Right forelimb (tissue), 1 donor: ENCODE measurements at places on chromosomes 12 and 14.
A peak's percentile ranks its signal among the peaks of the same experiment; 100 is the strongest.

- DNase-seq = no peak
These were observed 283.7 kb upstream of the PRKD1 start for GRCh38 chr14:30211326-30211725.

GRCh38 chr12:54390176-54390667 lies 5.7 kb upstream of the ZNF385A start:
- DNase-seq = no peak

DNA sequence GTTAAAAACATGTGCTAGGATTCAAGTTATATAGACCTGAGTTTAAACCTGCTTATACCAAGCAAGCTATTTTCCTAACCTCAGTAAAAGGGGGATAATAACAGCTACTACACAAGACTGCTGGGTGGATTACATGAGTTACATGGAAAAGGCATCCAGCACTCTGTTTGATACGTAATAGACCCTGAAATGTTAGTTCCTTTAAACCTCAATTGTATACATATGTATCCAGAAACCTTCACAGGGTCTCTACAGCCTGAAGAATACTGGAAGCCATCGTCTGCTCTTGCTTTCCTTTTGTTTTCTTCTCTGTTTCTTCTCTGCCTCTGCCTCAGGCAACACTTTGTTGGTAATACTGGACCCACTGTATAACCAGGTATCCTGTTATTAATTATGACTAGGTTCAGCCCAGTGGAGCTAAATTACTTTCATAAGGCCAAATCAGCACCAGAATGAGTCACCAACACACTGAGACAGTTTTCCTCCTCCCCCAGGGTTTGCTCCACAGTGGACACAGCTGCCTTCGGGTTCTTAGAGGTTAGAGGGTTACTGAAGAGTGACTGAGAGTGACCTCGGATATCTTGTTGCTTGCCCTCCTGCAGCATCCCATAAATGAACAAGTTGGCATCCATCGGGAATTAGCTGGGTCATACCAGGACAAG lies 127.1 kb downstream of the CAPZA3 start:
- DNase-seq = no peak

- DNase-seq = no peak
These were observed 151.4 kb upstream of the AVPR1A start for GRCh38 chr12:63302269-63302940.

DNA sequence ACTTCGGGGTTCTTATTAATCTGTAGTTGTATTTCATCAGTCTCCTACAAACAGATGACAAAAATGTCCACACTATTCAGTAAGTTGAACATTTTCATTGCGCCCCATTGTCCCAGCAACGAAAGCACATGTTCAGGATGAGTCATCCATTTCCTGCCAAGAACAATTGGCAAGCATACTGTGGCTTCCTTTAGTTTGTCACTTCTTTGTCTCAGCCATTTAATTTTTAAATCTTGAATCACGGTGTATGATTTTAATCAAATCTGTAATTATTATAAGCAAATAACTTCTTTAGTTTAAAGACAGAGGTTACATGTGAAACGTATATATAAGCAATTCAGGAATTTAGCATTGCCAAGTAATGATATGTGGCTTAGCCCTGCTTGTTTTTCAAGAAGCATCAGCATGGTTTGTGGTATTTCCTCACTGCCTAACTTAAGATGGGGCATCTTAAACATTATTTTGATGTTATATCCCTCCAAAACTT lies 211.3 kb upstream of the KRR1 start:
- no peak for DNase-seq

- no peak for DNase-seq
These were observed 850.3 kb upstream of the FOXG1 start for GRCh38 chr14:27916326-27916725.

DNA sequence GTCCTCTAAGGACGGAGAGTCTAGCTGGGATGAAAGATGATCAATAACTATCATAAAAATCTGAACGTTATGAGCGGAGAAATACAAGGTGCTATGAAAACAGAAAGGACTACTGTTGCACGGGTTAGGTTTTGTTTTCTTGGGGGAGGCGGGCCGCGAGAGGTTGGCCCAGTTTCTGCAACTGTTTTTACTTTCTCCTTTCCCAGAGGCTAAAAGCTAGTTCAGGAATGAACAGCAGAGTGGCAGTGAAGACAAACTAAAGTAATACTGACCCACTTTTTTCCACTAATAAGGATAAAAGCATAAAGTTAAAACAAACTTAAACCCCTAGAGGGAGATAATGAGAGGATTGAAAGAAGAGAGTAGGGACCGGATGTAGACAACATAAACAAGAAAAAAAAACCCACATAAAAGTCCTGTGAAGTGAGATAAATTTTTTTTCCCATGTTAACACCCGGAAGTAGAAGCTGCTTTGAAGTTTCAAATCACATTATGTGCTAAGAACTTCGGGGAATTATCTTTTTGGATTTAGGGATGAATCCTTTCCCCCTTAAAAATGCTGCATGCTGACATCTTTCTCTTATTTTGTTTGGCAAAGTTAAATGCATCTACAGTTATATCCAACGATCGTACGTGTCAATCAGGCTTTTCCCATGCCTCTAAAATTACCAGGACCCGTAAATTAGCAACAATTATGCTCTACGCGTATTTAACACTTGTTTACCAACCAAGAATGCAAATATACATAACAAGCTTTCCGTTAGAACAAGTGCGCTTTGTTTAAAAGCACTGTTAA lies 1.0 kb upstream of the CDK17 start:
- DNase-seq = peak; percentile 50

DNA sequence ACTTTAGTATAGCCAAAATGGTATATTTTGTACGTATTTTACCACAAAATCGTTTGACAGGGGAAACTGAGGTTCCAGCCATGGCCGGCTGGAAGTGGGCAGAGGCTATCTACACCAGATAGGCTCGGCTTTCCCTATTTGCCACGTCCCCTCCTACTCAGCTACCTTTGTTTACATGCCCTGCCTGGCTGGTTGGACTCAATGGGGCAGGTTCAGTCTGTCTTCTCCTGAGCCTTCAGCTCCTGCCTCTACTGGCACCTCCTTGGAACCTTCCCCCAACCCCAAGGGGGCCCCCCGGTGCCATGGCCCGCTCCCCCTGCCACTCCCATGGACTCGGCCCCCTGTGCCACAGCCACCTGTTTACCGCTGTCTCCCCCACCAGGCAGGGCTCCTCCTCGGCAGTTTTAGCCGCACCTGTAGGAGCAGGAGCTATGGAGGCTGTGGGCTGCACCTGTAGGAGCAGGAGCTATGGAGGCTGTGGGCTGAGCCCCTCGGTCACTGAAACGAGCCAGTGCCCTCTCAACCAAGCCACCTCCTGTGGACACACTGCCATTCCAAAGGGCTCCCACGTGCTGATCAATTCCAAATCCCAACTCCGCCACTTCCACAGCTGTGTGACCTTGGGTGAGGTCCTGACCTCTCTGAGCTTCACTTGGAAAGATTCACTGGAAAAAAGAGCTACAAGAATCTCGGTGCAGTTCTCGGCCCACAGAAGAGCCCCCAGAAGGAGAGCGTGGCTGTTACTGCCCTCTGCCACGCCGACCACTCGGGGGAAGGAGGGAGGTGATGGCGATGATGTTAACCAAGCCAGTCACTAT lies 62.2 kb downstream of the NCOR2 start:
- DNase-seq = no peak

DNA sequence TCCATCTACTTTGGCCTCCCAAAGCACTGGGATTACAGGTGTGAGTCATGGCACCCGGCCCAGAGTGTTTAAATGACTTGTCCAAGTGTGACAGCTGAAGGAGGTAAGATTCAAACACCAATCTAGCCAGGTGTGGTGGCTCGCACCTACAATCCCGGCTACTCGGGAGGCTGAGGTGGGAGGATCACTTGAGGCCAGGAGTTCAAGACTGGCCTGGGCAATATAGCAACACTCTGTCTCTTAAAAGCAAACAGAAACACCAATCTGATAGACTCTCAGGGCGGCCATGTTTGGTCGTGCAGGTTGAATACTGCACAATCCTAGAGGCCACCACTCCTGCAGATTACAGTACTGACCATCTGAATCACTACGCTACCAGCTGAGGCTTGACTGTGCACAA lies 68.7 kb downstream of the RBM19 start:
- DNase-seq = no peak

GRCh38 chr14:22179190-22179589 lies 409.8 kb downstream of the DAD1 start:
- no peak for DNase-seq

DNA sequence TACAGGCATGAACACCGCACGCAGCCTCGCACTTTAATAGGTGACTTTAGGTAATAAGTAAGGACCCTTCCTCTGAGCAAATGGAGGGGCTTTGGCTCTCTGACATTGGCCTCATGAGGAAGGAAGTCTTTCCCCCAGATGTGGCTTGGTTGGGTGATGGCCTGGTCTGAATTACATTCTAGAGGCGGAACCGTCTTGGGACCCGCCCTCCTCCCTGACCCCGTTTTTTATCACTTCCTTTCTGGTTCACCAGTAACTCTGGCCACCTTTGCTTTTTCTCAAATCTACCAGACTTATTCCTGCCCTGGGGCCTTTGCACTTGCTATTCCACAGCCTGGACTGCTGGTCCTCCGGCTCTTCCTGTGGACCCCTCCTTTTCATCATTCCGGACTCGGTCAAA lies 13.4 kb downstream of the ALDH2 start:
- DNase-seq = no peak

DNA sequence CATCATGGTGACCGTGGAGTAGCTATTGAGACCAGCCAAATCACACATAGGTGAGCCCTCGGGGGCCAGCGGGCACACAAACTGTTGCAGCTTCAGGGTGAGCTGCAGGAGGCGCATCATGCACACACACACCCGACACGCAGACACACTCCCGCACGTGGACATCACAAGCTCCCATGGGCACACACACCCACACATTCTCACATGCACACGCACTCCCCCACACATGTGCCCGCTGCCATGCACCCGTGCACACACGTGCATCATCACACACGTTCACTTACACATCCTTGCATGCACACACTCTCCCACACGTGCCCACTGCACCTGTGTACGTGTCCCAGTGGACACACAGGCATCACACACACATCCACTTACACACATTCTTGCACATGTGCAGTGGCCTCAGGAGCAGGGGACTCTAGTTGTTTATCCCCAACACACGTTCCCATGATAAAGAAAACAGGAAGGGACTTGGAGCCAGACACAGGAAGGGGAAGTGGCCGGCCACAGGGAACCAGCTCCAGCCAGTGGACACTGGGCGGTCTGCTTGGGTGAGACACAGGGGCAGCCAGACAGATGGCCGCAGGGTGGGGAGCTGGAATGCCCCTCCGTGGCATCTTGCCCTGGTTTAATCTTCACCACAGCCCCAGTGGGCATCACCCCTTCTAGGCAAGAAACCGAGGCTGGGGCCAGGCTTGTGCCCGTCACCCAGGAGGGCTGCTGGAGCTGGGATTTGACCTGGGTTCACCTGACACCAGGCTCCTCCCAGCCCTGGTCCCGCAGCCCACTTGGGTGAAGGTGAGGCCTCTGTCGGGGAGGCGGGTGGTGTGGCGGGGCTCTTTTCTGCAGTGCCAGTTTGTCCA lies 49.7 kb downstream of the CYP46A1 start:
- DNase-seq = peak; percentile 49
